ENCODE measurements at places on chromosomes 2 and 18.

DNA sequence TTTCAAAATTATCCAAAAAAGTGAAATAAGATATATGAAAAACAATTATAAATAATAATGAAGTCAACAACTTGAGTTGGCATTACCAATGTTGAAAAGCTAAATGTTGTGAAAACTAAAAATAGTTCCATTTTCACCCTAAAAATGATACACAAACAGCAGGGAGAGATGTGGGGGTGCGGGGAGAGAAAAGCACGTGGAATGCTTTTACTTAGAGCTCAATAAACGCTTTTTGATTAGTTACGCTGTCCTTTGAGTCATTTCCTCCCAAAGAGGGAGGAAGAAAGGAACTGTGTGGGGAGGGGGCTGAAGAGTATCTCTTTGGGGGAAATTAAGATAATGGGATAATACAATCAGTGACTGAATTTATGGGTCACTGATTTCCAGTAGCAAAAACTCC lies 29.2 kb downstream of the ZNF521 start:
- no peak for DNase-seq

DNA sequence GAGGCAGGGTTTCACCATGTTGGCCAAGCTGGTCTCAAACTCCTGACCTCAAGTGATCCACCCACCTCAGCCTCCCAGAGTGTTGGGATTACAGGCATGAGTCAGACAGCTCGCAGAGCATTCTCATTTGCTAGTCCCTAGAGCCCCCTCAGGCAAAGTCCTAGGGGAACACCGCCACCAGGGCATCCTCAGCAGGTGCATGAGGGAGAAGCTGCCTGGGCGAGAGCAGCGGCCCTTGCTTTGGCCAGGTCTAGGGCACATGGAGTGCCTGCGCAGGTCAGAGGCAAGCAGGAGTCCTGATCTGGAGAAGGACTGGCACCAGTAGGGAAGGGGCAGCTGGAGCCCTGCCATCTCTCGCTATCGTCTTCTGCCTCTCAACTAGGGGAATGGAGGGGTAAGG lies 32.4 kb downstream of the NGEF start:
- DNase-seq: no peak

DNA sequence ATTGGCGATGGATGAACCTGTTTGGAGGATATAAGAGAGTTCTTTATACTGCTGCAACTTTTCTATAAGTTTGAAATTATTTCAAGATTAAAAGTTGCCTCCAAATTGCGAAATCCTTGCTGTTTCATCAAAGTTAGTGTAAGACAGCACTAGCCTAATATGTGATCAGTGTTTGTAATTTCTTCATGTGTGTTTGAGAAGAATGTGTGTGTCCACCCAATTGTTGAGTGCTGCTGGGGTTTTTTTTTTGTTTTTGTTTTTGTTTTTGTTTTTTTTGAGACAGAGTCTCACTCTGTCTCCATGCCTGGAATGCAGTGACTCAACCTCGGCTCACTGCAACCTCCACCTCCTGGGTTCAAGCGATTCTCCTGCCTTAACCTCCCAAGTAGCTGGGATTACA lies 33.4 kb downstream of the CDK15 start:
- no peak for DNase-seq

DNA sequence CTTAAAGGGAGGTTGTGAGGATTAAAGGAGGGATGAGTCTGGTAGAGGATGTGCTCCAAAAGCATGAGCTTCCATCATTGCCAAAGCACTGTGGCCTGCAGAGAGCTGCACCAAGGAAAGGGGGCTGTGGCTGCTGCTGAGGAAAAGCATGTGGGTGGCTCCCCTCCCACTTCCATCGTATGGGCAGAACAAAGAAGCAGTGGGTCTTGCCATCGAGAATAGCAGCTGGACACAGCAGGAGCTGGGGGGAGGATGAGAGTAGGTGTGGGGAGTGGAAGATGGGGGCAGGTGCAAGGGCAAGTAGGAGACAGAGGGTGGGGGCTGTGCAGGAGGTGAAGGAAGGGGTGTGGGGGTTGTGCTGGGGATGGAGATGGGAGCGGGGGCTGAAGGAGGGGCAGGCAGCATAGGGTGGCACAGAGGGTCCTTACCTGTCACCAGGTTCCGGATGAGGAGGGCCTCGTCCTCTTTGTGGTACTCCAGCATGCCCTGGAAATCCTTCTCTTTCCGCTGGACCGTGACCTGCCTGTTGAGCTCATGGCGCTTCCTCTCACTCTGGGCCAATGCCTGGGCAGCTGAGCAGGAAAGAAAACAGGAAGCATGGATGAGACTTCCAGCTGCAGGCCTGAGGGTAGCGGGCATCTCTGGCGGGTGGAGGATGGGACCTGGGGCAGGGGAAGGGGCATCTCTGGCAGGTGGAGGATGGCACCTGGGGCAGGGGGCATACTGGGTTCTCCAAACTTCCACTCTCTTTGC lies 33.6 kb upstream of the ACAA2 start:
- no peak for DNase-seq

GRCh38 chr18:35682281-35682867 lies 100.8 kb downstream of the GALNT1 start:
- DNase-seq: no peak

DNA sequence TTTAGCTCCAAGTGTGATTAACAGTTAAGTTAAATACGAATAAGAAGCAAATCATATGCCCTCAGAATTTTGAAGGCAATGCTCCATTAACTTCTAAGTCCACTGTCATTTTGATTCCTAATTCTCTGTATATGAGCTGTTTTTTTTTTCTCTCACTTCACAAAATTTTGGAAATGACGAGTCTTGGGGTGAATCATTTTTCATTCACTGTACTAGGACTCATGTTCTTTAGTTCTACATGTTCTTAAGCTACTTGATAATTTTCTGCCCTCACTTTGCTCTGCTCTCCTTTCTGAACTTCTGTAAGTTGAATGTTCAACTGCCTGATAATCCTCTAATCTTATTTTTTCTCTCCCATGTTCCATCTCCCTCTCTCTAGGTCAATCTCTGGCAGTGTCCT lies 141.0 kb downstream of the THADA start:
- DNase-seq: no peak

DNA sequence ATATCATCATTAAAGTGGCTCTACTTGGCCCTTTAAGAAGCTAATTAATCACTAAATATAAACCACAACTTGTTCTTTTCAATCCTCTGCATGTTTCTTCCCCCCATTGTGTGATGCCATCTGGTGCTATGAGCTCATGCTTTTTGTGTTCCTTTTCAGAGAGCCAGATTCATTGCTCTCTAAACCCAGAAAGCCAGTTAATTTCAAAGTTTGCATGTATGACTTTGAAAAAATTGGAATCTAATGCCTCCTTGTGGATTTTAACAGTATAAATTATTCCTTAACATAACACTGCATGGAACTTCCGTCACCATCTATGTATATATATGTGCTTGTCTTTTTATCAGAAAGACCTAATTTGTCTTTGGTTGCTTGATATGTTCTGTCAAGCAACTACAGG lies 31.1 kb downstream of the TMEM178A start:
- no peak for DNase-seq

DNA sequence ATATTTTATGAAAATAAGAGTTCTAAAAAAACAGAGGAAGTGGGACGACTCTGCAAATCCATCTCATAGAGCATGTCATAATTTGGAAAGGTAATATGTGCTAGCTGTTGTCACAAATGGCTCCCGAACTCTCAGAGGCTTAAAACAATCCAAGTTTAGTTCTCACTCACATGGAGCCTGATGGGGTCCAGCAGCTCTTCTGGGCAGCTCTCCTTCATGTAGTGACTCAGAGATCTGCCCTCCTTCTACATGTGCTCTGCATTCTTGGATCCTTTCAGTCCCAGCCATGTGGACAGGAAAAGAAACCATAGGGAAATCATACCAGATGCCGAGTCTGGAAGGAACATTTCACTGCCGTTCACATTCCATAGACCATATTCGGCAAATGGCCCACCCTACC lies 180.1 kb upstream of the APCDD1 start:
- DNase-seq: no peak

DNA sequence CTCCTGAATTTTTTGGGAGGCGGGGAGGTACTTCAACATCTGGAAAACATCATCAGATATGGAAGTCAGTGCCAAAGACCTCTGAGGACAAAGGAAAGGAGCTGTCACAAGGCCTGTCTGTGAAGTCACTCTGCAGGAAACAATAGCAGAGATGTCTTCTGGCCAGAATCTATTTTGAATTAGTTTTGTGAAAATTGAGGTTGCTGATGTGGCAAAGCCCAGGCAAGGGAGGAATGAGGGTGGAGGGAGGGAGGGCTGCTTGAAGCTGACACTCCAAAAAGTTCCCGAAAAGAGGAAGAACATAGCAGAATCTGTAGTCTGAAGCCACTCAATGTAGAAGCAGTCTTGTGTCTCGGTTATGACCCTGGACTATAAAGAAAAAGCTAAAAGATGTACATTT lies 151.1 kb upstream of the LHCGR start:
- no peak for DNase-seq

DNA sequence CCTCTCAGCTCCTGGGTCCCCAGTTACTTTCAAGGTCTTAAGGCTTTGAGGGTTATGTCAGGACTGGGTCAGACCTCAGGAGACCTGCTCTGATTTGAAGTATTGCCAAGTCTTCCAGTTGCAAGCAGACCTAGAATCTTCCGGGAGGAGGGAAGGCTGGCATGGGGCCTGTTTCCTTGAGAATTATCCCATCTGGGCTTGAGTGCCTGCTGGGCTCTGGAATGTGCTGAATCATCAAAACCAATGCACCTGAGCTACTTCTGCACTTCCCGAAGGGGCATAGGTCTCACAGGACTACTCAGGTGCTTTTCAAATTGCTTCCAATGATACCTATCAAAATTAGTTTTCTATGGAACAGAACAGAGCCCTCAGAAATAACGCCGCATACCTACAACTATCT lies 327.3 kb downstream of the XIRP2 start:
- no peak for DNase-seq

DNA sequence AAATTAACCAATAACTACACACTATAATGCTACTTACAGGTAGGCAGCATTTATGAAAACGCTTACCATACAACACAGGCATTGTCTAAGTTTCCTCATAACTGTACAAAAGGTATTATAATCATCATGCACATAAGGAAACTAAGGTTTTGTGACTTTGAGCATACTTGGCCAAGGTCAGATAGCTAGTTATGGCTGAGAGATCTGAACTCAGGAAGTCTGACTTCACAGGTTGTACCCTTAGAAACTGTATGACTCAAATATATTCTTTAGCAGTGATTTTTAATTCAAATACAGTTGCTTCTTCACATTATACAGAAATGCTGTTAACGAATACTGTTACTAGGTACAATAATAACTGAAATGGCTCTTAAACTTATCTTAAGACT lies 89.3 kb downstream of the TRIP12 start:
- DNase-seq: no peak

GRCh38 chr2:141994066-141994465 lies 136.8 kb downstream of the LRP1B start:
- DNase-seq: no peak

GRCh38 chr2:14752295-14752694 lies 119.8 kb downstream of the LRATD1 start:
- no peak for DNase-seq

DNA sequence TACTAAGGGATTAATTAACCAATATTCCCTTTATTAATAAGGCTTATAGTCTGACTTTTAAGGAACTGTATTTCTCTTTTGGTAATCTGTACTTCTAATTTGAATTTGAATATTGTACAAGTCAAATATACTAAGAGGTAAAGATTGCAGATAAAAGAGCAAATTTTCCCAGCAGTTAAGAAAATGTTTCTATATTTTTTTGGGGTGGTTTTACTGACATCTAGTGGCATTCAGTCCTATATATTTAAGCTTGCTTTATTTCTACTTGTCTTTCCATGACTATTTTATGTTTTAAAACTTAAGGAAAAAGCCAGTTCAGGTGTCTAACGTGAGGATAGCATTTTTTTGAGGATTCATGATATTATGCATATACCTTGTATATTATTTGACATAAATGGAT lies 41.6 kb downstream of the TDRD15 start:
- DNase-seq: no peak

DNA sequence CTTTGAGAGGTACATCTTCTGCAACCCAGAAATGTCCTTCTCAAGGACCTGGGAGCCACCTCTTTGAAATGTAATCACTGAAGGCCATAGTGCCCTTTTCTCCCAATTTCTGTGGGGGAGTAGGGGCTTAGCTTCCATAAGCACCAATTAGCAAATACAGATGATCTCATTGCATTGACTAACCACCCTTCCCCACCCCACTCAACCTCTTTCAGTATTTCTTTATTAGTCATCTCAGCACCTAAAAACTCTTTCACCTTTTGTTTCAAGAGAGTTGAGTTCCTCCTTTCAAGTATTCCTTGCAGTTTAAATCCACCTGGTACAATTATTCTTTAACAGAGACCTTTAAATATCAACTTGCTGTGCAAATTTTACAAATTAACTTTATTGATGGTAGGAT lies 1011.8 kb upstream of the CDH2 start:
- DNase-seq: no peak

- no peak for DNase-seq
These were observed 112.5 kb upstream of the OTX1 start for GRCh38 chr2:62938126-62938525.

DNA sequence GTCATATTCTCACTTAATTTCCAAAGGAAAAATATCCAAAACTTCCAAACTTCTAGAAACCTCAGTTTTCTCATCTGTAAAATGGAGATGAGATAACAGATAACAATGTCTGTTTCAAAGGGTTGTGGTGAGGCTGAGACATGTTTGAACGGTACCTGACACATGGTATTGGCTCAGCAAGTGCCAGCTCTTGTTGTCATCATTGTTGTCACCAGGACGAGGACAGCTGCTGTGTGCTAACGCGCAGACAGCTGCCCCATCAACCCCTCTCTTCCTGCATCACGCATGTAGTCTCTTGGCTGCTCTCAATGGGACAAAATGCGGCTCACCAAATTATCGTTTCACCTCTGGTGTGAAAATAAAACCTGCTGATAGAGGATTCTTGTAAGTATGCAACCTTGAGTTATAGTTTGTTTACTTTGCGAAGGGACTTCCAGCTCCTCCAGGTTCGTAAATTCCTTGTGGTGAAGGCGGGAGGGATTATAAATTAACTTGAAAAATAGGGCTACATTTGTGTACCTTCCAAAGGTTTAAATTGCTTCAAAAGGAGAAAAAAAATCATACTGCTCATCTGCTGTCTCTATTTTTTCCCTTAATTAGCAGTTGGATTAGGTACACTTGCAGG lies 605.4 kb downstream of the BCL11A start:
- no peak for DNase-seq

Data from CD8-positive, alpha-beta T cell (primary cell).